Kidney (tissue), 22 donors: ENCODE measurements at places on chromosomes 6 and 20.
A peak's percentile ranks its signal among the peaks of the same experiment; 100 is the strongest.

GRCh38 chr6:143699430-143699825 is 21.7 kb downstream of the PHACTR2 start:
- no peak for DNase-seq

DNA sequence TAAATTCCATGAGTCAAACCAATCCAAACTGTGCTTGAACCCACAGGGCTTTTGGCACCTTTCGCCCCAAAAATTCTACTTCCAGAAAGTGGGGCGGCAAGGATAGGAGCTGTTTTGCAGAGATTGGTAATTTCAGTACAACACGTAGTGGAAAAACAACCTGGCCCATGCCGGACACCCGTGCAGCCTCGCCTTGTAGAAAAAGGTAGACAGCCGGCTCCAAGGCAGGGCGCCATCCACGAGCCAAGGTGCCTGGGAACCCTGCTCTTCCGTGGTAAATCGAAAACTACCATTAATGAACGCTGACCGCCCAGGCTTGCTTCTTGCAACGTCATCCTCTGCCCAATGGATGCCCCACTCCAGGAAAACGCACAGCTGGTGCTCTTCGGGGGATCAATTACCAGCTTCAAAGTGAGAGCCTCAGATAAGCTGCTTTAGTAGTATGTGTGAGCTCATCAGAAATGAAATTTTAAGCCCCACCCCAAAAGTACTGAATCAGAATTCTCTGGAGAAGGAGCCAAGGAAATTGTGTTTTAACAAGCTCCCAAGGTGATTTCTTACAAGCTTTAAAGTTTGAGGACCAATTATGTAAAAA is 1.8 kb downstream of the OOEP start:
- no peak for DNase-seq

- no peak for DNase-seq
Observed at GRCh38 chr6:6131492-6132109, 124.9 kb upstream of the NRN1 start.

GRCh38 chr20:11378252-11378651 is 539.4 kb upstream of the BTBD3 start:
- DNase-seq = no peak

DNA sequence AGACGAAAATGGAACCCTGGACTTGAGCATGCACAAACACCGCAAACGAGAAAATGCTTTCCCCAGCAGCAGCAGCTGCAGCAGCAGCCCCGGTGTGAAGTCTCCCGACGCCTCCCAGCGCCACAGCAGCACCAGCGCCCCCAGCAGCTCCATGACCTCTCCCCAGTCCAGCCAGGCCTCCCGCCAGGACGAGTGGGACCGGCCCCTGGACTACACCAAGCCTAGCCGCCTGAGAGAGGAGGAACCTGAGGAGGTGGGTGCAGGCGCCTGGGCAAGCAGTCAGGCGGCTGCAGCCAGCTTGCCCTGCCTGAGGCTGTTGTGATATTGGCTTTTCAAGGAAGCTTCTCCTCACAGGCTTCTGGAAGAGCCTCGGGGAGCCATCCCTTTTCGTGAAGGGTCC is 35.8 kb upstream of the PCMTD2 start:
- no peak for DNase-seq

DNA sequence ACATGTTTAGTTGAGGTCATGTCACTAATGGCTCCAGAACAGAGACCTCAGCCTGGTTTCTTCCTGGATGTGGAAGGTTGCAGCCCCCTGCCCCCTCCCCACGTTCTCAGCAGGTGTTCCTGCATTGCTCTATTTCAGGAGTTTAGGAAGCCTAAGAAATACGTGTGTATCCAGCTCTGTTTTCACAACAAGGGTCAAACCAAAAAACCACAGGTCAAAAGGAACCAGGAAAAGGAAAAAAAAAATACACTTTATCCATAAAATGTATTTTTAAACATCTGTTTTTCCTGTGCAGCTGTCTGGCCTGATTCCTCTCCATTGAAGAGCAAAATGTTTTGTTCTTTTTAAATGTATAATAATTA is 107.9 kb upstream of the PLEKHG1 start:
- DNase-seq = no peak

- DNase-seq = no peak
Observed at GRCh38 chr20:44135417-44136204, 51.4 kb downstream of the JPH2 start.

- peak; percentile 61 for DNase-seq
Observed at GRCh38 chr6:130713144-130713543, 114.1 kb upstream of the SMLR1 start.

DNA sequence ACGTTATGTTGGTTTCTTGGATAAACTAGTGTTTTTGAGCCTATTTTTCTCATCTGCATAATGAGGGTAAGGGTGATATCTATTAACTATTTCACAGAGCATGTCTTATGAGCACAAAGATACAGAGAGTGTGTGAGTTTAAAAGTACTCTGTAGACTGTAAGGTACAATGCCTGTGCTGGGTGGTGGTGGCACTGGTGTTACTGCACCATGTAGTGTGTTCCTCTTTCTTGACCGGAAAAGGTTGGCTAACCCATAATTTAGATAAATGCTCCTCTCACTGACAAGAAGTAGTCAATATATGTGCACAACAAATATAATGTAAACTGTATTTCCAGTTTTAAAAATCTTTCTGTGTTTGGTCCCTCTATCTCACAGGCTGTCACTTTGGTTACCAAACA is 116.2 kb upstream of the MMS22L start:
- DNase-seq = no peak

DNA sequence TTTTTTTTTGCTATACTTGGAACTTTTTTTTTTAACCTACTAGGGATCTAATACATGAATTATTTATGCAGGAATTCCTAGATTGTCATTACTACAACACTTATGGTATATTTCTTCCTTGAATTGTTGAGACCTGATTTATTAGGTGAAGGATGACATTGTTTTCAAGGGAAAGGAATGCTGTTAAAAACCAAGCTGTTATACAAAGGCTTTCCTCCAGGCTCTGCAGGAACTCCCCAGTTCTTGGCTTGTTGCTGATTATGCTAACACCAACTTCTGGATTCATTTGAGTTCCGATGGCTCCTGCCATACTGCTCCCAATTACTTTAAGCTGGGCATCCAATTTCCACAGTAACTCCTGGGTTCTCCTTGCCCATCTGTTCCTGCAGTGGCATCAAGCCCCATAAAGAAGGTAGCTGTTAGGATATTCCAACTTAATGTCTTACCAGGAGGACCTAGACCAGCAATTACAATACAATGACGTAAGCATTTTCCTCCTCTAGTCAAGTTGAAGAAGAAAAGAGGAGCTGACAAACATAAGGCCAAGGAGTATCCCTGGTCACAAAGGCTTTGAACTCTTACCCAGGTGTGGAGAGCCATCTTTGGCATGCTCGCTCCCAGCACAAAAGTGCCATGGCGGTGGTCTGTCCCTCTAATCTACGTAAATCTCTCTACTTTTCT is 215.9 kb upstream of the AGPAT4 start:
- no peak for DNase-seq

GRCh38 chr20:46350986-46351267 is 42.6 kb upstream of the CDH22 start:
- DNase-seq = no peak

DNA sequence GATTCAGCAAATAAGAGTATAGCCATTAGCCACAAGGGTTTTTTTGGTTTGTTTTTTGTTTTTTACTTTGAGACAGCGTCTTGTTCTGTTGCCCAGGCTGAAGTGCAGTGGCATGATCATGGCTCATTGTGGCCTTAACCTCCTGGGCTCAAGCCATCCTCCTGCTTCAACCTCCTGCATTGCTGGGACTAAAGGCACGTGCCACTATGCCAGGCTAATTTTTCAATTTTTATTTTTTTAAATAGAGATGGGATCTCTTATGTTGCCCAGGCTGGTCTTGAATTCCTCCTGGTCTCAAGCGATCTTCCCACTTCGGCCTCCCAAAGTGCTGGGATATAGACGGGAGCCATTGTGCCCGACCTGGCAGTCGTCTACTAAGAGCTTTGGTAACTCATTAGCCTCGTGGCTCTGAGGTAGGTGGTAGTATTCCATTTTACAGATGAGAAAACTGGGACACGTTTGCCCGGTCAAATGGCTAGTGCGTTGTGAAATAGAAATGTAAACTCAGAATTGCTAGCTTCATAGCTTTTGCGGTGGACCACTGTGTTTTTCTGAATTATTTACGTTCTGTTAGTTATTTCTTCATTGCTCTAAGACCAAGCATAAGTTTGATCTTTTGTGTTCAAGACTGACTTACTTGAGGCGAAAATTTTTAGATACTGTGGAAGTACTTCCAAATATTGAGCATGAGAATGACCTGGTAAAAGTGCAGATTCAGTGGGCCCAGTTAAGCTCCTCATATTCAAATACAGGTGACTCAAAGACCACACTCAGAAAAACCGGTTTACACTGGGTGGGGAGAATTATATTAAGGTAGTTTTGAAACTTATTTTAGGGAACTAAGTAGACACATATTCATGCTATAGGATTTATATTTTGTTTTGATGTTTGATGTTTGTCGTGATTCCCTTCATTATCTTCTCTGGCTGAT is 2.1 kb downstream of the PANK2 start:
- DNase-seq = no peak

- DNase-seq = no peak
Observed at GRCh38 chr6:81003156-81003555, 749.3 kb downstream of the TENT5A start.

- no peak for DNase-seq
Observed at GRCh38 chr6:4940416-4940815, 63.4 kb downstream of the RPP40 start.

DNA sequence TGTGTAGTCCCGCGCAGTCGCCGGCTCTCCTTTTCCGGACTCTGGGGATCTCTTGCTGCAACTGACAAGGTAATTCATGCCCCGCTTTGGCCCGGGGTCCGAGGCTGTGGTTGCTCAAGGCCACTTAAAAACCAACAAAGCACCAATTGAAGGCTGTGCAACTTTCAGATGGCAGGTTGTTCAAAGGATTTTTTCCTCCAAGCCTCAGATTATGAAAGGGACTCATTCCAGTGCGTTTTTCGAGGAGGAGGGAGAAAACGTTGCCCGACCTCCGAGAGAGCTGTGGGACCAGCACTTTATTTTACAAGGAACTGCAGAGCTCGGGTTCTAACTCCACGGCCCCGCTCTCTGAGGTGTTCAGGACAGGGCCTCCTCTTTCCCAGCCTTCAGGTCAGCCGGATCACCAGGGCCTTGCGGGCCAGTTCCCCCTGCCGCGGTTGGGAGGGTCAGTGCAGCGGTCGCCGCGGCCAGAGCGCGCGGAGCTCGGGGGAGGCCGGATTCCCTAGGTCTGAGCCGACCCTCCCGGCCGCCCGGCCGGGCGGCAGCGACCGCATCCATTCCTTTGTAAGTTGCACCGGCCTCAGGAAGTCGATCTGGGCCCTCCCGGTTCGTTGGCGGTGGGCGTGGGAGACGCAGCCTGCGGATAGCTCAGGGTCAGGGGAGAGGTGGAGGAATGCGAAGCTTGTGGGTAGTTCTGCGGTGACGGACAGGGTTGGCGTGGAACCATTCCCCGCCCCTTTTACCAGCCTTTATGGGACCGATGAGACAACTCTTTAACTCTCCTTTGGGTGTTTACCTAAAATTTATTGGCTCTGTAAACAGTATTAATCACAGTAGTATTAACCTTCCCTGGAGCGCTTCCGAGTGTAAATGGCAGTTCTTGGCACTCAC is 1.6 kb downstream of the UTRN start:
- peak; percentile 92 for DNase-seq

- DNase-seq = peak; percentile 85
Observed at GRCh38 chr6:40640599-40641227, 53.5 kb upstream of the LRFN2 start.
